Cerebellar nuclear complex (tissue), 1 donor: ENCODE measurements at places on chromosomes 4 and X.

- DNase-seq, result no peak
Measured at GRCh38 chr4:137531986-137532868, at the start of gene PCDH18. TSS of gene PCDH18 (minus strand) at chr4:137532494. CDS start at chr4:137532088, 406 bp downstream.

- no peak for DNase-seq
Measured at GRCh38 chrX:36973575-36973974, 34.6 kb upstream of the FAM47C start.

DNA sequence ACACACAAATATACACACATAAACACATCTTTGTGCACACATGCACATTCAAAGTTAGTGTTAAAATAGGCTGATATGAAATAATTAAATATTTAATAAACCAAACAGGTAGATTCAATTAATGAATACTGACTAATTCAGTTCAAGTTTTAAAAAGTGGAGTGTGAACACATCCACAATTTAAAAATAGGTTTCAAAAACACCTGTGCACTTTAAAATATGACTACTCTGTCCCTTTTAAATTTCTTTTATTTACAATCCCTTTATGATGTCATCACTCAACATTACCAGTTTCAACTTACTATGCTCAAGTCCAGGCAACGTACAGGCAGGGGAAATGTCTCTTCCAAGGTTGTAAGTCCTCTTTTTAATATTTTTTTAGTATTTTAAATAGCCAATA, at the start of gene CYLC1:
TSS of gene CYLC1 (plus strand) at position 301 of the 400 bp plus-strand sequence. CDS start at position 338, 37 bp downstream.
- no peak for DNase-seq

DNA sequence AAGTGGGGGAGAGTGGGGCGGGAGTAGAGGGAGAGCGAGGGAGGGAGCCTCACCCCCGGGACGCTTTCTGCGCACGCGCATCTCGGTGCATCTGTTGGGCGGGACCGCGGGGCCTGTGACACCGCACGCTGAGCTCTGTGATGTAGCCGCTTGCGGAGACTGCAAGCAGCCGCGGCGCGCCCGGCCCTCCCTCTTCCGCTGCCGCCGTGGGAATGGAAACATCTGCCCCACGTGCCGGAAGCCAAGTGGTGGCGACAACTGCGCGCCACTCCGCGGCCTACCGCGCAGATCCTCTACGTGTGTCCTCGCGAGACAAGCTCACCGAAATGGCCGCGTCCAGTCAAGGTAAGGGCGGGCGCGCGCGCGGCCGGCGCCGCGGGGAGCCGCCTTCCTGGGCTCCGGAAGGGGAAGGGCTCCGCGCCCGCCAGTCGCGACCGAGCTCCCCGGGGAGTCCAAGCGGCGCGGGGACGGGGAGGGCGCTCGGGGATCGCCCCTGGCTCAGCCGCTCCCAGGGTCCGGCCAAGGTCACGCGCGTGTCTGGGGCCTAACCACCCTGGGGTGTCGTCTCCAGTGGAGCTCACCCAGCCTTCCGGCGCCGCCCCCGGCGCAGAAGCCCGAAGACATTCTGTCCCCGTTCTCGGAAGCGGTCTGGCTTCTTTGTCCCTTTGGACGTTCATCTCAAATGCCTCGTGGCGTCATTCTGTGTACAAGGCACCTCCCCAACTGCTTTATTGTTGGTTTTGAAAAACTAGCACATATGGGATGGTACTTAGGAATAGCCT, at the start of gene FUNDC2:
TSS of gene FUNDC2 (plus strand) at position 118 of the 782 bp plus-strand sequence. CDS start at position 213, 95 bp downstream.
- DNase-seq, result peak; percentile 47

- no peak for DNase-seq
Measured at GRCh38 chr4:10105421-10105820, 11.2 kb downstream of the WDR1 start.

DNA sequence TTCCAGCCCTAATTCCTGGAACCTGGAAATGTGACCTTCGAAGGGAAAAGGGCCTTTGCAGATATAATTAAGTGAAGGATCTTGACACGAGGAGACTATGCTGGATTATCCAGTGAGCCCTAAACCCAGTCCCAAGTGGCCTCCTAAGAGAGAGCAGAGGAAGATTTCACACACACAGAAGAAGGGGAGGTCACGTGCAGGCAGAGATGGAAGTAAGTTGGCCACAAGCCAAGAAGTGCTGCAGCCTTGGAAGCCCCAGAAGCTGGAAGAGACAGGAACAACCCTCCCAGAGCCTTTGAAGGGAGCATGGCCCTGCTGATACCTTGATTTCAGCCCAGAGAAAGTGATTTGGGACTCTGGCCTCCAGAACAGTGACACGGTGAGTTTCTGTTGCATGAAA, 51.9 kb downstream of the EVC2 start:
- no peak for DNase-seq

GRCh38 chrX:118352566-118352965, 6.7 kb downstream of the WDR44 start:
- DNase-seq, result no peak

DNA sequence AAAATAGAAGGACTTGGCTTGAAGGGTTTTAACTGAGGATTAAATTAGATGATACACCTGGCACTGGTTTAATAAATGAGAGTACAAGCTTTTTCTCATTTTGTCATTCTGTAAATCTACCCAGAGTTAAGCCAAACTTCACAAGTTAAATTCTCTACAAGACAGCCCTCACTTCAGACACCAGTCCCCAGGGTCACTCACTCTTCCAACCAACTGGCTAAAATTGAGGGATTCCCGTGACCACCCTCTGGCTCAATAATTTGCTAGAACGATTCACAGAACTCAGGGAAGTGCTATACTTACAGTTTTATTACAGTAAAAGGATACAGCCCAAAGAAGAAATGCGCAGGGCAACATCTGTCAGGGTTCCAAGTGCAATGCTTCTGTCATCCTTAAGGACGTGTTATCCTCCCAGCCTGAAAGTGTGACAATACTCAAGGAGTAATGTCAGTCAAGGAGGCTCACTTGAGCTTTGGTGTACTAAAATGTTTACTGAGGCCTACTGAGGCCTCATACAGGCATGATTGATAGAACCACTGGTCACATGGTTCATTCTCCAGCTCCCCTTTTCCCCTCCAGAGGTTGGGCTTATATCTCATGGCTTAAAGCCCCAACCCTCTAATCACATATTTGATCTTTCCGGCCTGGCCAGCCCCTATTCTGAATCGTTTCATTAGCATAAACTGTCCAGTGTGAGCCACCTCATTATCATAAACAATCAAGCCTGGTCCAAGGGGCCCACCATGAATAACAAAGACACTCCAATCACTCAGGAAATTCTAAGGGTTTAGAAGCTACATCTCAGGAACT, 9.6 kb upstream of the TMSB4X start:
- DNase-seq, result no peak

DNA sequence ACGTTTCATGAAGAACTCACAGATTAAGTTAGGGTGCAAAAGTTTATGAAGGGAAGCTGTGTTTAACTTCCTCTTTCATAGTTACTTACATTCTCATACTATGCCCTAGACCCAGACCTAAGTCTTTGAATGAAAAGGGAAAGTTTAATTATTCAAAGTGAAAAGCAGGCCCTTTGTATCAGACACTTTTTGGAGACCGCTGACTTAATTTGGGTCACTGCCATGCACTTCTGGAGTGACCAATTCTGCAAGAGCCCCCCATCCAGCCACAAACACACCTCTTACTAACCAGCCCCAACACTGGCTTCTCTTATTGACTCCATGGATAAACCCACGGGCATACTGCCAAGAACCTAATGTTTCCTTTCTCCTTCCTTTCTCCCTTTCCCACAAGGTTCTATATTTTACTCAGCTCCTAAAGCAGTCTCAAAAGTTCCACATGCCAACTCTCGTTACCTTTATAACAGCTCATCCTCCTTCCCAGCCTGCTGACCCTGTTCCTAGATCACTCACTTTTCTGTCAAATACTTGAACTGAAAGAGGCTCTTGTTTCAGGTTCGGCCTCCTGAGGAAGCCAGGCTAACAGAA, 34.5 kb downstream of the ABCE1 start:
- DNase-seq, result no peak

- no peak for DNase-seq
Measured at GRCh38 chr4:169079942-169080827, 70.1 kb upstream of the CBR4 start.

- DNase-seq, result no peak
Measured at GRCh38 chrX:80316526-80316925, 103.7 kb upstream of the TENT5D start.

DNA sequence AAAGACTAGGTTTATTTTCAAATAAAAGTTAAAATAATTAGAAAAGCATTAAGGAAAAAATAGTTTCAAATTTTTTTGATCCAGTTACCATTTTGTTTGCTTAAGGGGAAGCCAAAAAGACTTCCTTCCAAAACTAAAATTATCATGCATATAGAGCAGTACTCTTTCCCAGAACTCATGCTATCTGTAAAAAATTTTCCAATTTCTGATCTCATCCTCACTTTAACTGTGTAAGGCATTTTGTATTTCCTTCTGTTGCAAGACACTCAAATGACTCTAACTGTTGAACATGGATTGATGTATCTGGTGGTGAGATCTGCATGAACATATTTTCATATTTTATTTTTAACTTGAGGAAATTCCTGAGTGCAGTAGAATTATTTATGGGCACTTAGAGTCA, 150.1 kb downstream of the ADAM29 start:
- no peak for DNase-seq

GRCh38 chr4:148962539-148963290, 520.5 kb upstream of the NR3C2 start:
- no peak for DNase-seq

DNA sequence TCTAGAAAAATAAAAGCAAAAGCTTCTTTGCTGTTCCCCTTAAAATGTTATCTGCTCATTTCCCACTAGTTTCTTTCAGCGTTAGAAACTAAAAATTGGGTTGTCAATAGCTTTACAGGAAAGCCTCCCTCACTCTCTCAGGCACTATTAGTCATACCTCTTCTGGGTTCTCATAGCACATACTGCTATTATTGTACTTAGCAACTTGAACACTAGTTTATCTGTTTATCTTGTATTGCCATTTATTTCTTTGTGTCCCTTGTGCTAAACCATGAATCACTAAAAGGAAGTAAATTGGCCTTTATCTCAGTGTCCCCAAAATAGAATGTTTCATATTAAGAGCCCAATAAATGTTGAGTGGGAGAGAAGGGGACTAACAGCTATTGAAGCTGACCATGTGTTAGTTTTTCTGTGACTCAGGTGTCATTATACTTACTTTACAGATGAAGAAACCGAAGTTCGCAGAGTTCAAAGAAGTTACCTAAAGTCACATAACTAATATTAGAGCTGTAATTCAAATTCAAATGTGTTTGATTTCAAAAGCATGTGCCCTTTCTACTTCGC, 124.8 kb upstream of the CITED1 start:
- DNase-seq, result no peak

DNA sequence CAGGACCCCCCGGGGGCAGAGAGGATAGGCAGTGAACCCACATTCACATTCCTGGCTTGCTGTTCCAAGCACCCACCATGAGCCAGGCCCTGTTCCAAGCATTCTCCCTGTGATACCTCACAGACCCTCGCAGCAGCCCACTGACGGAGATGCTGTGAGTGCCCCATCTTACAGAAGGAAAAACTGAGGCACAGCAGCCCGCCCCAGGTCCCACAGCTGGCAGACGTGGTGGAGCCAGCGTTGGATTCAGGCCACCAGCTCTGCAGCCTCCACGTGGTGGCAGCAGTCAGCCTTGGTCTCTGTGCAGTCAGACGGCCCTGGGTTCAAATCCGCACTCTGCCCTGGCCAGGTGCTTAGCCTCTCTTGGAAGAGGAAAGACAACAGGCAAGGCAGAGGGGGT, 16.8 kb downstream of the MAN2B2 start:
- DNase-seq, result no peak

- DNase-seq, result no peak
Measured at GRCh38 chr4:6201580-6202091, 1.3 kb upstream of the JAKMIP1 start.

DNA sequence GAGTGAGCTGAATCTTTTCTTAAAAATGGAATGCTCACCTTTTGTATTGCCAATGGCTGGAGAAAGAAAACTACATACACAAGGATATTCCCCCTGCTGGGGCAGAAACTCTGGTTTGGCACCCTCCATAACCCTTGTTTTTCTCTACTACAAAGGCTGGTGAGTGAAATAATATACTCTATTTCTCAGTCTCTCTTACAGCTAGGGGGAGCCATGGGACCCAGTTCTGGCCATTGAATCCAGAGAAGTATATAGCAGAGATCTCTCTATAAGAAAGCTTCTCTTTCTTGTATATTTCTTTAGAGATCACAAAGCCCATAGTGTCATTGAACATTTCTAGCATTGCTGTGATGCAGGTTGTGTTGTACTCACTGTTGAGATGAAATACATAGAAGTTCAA, 49.8 kb downstream of the SMPX start:
- DNase-seq, result no peak

DNA sequence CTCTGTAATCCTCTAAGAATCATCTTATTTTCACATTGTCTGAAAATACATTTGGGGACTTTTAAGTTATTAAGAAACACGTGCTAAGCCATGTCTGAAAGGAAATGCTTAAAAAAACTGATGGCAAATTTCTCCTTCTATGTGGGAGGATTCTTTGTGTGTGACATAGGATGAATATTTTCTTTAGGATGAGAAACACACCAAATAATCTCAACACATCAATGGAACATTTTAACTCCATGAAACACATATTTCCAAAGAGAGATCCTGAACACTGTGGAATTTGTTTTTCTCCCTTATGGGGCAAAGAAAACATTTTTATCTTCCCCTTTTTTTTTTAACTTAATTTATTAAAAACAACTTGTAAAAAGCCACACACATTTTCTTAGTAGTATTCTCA, 153.8 kb upstream of the ANKRD50 start:
- no peak for DNase-seq

DNA sequence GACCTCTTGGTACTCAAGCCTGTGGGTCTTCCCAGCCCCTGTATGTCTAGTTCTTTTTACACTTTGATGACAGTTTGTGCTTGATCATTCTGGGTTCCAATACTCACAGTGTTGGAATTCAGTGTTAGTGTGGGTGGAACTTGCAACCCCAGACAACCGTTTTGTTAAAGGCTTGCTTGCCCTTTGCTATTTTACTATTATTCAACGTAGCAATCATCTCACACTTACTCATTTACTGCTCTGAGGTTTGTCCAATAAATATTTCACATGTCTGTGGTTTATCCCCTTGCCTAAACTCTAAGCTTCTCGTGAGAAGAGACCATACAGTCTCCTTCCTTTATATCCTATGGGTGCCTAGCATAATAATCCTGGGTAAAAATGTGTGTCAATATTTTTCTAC, 15.3 kb downstream of the CCNG2 start:
- no peak for DNase-seq

DNA sequence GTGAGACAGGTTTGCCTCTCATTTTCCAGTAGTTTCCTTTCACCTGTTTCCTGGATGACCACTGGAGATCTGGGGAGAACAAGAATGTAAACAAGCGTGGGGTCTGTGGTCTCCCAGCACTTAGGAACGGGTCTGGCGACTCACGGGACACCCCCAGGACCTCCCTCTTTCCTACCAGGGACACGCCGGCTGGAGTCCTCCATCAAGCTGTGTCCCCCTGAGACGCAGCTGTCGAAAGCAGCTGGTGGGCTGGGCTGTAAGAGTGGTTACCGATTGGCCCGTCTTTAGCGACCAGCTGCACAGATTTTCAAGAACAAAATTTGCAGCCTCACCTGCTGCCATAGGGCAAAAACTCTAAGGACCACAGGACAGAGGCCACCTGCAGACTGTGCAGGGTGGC, 11.9 kb downstream of the LRPAP1 start:
- DNase-seq, result no peak

GRCh38 chrX:17375367-17375636, 302 bp downstream of the NHS start:
- no peak for DNase-seq

- DNase-seq, result no peak
Measured at GRCh38 chr4:86380181-86380724, 20.4 kb upstream of the MAPK10 start.
